Cortex of kidney (tissue), 1 donor: ENCODE measurements at places on chromosomes 3 and 15.

GRCh38 chr3:182092662-182093262 lies 381.0 kb downstream of the SOX2 start:
- no peak for DNase-seq

DNA sequence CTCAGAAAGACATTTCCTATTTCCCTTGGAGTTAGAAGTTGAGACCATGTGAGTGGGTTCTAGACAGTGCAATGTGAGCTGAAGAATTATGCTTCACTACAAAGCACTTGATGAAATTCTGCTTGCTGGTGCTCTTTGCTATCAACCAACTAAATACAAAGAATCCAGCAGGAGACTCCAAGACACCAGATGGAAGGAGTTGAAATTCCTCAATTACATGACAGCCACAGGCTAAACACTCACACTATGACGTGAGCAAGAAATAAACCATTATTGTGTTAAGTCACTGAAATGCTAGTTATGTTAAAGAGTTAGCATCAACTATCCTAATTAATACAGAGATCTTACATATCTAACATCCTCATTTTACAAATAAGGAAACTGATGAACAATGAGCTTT lies 8.2 kb upstream of the MAP4 start:
- no peak for DNase-seq

DNA sequence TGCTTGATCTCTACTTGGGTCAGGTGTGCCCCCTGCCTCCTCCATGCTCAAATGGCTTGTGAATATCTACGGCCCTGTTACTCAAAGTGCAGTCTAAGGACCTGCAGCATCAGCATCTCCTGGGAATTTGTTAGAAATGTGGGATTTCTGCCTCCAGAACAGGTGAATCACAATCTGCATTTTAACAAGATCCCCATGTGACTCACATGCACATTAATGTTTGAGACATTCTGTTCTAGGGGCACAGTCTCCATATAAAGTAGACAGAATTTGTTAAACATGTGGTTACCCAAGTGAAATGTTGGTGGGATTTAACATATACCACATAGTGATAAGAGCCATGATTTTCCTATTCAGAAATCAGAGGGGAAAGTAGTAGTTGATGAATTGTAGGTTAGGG lies 256.2 kb downstream of the NR1D2 start:
- no peak for DNase-seq

DNA sequence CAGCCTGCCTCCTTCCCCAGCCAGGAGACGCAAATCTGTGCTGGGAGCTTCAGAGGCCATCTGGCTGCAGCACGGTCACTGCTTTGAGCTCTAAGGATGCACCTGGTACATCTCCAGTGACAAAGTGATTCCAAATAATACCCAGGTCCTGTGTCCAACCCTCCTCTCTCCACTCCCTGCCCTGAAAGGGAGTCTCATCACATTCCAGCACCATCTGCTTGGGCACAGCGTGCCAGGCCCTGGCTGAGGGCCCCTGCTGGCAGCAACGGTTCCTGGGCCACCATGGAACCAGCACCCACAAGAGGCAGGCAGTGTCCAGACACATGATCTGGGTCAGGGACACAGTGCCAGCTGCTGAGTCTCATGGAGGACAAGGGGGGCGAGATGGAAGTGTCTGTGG lies 81.3 kb downstream of the MTHFS start:
- DNase-seq, result no peak

DNA sequence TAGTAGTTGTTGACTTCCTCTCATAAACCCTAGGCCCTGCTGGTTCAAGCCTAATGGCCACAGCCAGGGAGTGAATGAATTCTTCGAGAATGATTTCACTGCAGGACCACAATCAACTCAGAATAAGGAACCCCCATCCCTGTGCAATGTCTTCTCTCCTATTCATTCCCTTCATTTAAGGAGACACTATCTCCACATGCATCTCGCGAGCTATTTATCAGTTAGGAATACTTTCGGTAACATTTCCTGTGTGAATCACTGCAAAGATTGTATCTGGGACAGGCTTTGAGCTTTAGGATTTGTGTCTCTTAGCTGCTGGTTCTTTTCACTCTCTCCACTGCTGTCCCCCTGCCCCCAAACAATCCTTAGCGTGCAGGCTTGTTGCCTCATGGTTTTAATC lies 94.4 kb downstream of the MYLK start:
- DNase-seq, result no peak

- DNase-seq, result no peak
These were observed 62.2 kb downstream of the SMAD6 start for GRCh38 chr15:66764072-66764786.

GRCh38 chr3:19147905-19148767 lies at the start of gene KCNH8:
Gene KCNH8 (plus strand): TSS chr3:19148510. CDS start chr3:19148720, 210 bp downstream.
- DNase-seq, result no peak

- no peak for DNase-seq
These were observed 584 bp upstream of the RPL32 start for GRCh38 chr3:12841970-12842328.

GRCh38 chr3:32837789-32838188 lies 20.0 kb downstream of the TRIM71 start:
- DNase-seq, result no peak

GRCh38 chr3:56476771-56477170 lies 8.5 kb upstream of the ERC2 start:
- DNase-seq, result no peak

DNA sequence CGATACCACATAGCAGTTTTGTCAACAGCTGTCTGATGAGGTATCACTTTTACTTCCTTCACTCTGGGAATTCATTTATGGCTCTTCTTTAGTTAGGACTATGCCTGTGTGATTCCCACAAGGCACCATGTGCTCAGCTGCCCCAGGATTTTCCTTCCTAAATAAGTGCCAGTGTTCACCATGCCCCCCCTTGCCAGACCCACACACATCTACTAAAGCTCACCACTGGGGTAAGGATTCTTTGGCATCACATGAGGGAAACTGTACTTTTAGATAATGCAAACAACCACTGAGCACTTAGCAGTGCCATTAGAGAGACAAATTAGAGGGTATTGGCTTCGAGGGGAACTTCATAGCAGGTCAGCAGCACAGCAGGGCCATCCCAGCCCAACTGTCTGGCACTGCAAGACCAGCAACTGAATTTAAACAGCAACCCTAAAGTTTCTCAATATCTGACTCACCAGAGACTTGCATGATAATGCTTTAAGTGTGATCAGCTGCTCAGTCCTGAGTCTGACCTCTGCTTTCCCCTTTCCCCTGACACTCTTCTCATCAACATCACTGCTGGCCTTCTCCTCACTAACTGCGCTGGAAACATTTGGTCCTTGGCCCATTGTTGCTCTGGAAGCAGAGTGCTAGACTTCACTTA lies 114.3 kb downstream of the STAC start:
- DNase-seq, result no peak

- no peak for DNase-seq
These were observed 238.9 kb downstream of the SUCLG2 start for GRCh38 chr3:67415511-67415910.

DNA sequence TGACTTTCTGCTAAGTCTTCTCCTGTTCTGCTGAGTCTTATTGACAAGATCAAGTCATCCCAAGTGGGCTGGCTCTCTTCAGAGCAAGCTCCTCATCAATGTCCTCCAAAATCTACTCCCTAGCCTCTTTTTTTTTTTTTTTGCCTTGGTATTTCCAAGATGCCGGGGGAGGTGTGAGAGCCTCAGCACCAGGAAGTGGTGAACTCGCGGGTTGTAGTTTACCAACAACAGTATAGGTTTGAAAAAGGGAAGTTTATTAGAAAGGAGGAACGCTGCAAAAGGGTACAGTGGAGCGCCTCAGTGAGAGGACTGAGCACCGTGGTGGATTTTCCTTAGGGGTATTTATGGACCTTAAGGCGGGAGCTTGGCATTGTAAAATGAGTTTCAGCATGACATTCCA lies 94.3 kb upstream of the SGO1 start:
- DNase-seq, result no peak

DNA sequence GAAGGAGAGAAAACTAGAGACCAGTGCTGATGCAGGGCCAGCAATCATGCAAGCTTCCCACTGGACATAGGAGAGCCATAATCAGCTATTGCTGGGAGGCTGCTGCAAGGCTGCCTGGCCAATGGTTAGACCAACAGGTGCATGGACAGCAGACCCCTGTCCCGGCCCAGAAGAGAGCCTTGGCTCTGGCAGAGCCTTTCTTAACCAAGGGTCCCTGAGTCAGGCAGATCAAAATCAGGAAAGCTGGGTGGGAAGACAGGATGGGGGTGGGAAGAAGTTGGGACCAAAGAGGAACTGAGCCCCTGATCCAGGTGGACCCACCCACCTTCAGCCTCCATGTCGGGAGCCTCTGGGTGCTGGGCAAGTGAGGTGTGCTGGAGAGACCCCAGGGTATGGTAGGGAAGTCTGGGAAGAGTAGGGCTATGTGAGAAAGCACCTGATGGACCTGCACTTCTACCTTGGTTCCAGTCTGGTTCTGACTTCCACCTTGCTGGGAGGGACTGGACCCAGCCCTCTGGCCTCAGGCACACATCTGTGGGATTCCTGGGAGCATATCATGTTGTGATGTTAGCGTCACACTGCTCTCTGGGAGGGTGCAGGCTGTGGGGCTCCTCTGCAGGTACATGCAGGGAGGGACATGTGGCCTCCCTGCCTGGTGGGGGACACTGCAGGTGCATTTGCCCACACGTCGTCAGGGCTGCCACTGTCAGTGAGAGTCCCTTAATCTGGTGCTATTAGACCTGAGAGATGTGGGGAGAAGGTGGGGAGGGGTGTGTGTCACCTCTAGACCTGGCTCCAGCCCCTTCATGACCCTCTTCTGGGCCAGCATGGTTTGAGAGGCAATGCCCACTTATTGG lies 24.7 kb downstream of the KY start:
- no peak for DNase-seq

- no peak for DNase-seq
These were observed 505.3 kb upstream of the PPP2R3A start for GRCh38 chr3:135460273-135460672.

DNA sequence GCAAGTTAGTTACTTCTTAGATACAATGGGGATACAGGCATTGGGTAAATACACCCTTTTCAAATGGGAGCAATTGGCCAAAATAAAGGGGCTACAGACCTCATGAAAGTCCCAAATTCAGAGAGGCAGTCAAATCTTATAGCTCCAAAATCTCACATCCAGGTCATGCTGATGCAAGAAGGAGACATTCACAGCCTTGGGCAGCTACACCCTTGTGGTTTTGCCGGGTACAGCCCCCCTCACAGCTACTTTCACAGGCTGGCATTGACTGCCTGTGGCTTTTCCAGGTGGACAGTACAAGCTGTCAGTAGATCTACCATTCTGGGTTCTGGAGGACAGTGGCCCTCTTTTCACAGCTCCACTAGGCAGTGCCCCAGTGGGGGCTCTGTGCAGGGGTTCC lies 17.5 kb upstream of the PLSCR1 start:
- no peak for DNase-seq

GRCh38 chr3:32082721-32083120 lies 23.7 kb upstream of the GPD1L start:
- DNase-seq, result no peak

- no peak for DNase-seq
These were observed 63.4 kb upstream of the PSMD6 start for GRCh38 chr3:64086479-64087252.

- DNase-seq, result no peak
These were observed 85.2 kb upstream of the ADAMTS17 start for GRCh38 chr15:100426937-100427336.

GRCh38 chr3:184126006-184126405 lies 9.2 kb upstream of the EIF2B5 start:
- no peak for DNase-seq

GRCh38 chr15:30033763-30034162 lies 49.0 kb upstream of the GOLGA8J start:
- no peak for DNase-seq

DNA sequence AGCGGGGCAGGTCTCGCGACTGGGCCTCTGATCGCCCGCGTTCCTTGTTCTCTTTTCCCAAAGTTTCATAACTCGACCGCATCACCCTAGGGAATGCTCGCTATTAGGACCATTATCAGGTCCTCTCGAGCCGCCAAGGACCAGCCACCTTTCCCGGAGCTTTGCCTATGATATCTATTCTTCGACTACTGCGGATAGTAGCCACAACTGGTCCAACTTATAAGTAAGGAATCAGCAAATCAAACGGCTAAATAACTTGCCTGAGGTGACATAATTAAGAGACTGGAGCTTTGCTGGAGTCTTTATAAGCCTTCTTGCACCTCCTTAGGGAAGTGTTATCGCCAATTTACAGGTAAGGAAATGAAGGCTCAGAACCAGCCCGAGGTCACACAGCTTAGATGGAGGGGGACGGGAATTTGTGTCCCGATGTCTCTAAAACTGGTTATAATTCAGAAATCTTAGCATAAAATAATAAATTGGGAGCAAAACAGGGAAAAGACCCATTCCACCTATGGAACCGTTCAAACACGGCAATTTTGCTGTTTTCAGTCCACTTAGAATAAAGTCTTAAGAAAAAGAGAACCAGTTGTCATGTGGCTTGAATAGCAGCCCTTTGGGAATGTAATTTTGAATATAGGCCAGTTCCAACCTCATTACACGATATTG lies 479 bp upstream of the PLD1 start:
- no peak for DNase-seq

GRCh38 chr3:122006267-122006666 lies 15.8 kb downstream of the ILDR1 start:
- DNase-seq, result no peak

GRCh38 chr15:26634319-26634718 lies 138.5 kb downstream of the GABRB3 start:
- no peak for DNase-seq

DNA sequence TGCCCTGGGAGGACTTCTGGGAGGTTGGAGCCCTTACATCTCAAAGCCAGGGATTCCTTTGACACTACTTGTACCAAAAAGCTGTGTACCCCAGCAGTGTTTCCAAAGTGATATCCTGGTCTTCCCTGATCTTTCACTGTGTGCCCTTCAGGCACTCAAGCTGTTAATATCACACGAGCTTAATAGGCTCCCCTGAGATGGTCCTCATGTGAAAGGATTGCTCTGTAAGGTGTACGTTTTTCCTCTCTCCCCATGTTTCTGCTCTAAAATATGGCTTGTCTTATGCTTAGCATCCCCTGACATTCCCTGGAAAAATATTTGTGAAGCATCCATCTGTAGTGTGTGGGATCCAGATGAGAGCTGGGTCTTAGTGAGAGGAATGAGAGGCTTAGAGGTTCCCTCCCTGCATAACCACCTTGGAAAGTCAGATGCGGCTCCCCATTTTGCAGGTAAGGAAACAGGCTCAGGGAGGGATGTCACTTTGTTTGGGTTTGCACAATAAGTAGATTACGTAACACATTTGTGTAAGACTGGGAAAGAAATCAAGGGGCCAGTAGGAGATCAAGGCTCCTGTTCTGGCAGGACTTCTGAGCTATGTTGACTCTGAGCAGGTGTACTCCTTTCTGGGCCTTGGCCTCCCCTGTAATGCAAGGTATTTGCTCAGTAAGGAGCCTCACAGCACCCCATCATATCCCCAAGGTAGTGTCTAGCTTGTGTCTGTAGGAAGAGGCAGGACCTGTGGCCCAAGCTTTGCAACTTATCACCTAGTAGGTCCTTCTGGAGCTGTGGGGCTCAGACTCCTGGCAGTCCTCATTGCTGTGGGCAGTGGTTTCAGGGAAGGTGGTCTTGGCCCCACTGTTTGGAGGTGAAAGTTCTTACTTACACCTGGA lies 667 bp upstream of the ACOX2 start:
- no peak for DNase-seq
